ENCODE measurements at places on chromosomes 12 and 14.

GRCh38 chr12:78036874-78037273, 206.2 kb downstream of the NAV3 start:
- DNase-seq: no peak

DNA sequence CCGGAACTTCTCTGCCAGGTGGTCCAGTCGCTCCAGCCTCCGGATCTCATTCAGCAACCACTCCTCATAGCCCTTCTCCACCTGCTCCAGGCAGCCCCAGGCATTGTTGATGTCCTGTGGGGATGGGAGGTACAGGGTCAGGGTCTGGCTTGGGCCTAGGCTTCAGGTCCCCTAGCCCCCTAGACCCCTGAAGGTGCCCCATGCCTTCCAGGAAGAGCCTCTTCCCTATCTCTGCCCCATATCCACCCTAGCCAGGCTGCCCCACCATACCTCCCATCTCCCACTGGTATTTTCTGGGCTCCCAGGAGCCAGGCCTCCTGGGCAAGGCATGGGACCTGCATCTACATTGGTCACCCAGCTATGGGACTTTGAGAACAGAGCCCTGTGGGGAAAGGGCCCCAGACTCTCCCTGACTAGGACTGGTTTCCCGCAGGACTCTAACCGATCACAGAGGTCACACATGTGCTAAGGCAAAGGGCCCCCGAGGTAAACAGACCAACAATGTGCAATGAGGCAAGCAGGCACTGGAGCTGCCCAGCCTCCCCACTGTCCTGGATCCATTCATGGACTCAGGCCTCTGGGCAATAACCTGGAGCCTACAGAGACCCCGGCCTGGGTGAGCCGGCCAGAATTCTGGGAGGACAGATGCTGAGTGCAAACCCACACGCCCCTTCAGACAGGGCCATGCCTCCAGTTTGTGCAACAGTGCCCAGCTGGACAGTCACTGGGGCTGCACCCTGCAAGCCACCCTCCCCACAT, 88.8 kb downstream of the ACTN1 start:
- no peak for DNase-seq

DNA sequence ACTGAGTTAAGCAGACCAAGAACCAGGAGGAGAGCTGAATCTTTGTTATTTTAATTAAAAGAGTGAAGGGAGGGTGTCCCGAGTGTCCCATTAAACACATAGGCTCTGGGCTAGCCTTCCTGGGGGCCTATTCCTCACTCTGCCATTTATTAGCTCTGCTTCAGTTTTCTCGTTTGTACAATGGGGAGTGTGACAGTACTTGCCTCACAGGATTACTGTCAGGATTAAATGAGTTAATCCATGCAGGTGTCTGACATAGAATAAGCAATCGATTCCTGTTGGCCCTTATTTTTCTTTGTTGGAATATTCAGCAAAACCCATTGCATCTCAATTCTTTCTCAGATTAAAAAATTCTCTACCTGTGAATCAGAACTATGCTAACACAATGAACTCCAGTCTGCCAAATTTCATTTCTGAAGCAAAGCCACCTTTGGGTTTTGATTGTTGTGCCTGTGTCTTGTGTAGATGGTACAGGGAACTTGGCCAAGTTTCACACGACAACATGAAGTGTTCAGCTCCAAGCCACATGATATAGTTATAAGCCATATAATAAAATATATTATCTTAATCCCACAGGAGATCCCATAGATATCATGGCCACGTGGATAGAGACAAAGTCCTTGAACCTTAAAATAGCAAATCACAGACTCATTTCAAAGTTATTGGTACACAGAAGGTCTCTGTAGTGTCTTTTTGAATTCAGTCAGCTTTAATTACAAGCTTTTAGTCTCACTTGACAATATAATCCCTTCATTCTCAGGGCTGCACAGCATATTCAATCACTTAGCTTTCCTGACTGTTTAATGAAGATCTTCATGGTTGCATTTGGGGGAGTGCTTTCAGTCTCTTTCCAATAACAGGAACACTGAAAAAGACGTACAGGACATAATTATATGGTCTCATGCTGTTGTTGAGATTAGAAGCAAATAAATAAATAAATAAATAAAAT, 34.4 kb upstream of the CRY1 start:
- no peak for DNase-seq

DNA sequence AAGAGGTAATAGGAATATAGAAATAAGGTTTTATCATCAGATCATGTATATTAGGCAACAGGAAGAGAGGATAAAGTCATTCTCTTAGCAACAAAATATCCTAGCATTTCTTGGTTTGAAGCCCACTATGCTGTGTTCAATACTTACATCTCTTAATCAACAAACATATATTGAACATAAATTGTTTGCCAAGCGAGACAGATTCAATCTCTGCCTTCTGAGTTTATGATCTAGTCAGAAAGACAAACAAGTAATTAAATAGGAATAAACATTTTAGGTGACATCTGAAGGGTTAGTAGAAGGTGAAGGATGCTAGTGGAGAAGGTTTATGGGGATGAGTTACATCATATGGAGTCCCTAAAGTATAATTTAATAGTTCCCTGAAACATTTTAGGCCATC, 54.8 kb downstream of the PPHLN1 start:
- DNase-seq: no peak

DNA sequence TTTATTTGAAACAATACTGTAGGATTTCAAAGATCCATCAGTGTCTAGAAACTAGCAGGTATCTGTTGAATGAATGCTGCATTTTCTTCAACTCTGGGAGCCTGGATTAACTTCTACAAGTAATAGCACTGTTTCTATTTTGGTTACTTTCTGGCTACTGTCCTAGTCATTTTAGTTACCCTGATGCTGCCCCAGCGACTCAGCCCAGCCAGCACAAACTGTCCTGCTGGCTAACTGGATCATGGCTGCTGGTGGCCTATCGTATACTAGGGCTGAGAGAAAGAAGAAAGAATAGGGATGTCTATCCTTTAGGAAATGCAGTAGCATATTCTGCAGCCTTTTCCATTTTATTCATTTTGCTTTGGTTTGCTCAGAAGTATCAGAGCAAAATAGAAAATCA, 53.9 kb downstream of the NTN4 start:
- no peak for DNase-seq

DNA sequence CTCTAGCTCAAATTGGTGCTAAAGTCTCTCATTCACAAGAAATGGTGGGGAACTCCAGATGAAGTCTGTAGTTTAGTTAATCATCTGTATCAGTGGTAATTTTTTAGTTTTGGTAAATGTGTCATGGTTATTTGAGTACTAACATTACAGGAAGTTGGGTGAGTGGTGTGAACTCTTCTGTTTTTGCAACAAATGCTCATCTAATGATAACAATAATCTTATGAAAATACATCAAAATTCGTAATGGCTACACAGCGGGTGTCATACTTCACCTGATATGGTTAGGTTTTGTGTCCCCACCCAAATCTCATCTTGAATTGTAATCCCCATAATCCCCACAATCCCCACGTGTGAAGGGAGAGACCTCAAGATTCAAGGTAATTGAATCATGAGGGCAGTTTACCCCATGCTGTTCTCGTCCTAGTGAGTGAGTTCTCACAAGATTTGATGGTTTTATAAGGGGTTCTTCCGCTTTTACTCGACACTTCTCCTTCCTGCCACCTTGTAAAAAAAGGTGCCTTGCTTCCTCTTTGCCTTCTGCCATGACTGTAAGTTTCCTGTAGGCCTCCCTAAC, 209.3 kb upstream of the FOXN3 start:
- no peak for DNase-seq

DNA sequence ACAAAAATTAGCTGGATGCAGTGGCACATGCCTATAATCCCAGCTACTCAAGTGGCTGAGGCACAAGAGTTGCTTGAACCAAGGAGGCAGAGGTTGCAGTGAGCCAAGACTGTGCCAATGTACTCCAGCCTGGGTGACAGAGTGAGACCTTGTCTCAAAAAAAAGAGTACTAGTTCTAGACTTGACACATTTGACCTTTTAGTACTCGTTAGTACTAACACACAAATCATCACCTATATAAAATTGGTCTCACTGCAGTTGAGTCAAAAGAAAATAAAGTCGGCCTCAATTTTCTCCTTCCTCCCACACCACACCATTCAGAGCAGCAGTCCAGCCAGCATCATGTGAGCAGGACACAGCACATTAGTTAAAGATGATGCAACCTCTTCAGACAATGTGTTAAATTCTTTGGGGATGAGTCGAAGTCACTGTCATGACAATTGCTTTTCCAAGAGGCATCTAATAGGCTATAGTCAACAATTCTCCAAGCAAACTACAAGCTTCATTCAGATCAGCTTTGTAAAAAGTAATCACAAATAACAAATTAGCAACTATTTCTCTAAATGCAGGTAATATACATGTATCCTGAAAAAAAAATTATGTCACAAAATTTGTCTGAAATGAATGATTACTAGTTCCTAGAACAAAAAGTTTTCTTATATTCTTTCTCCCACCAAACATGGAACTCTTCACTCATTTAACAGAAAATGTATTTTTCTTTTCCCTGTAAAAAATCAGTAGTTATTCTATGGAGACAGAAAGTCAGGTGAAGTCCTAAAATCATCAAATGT, 55.6 kb downstream of the CLIP1 start:
- no peak for DNase-seq

GRCh38 chr14:39247256-39247655, 13.5 kb downstream of the MIA2 start:
- DNase-seq: no peak

DNA sequence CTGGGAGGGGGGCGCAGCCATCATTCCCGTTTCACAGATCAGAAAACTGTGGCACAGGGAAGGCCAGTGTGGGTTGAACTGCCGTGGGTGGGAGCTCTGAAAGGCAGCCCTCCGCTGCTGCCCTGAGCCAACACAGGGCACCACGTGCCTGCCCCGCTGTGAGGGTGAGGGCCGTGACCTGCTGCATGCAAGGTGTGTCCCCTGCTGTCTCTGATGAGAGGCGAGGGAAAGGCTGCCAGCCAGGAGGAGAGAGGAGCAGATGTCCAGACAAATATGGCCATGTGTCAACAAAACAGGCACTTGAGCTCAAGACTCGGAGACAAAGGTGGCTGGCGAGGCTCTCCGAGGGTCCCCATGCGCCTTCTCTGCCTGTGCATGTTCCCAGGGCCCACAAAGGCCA, 108.8 kb downstream of the RBM19 start:
- no peak for DNase-seq

DNA sequence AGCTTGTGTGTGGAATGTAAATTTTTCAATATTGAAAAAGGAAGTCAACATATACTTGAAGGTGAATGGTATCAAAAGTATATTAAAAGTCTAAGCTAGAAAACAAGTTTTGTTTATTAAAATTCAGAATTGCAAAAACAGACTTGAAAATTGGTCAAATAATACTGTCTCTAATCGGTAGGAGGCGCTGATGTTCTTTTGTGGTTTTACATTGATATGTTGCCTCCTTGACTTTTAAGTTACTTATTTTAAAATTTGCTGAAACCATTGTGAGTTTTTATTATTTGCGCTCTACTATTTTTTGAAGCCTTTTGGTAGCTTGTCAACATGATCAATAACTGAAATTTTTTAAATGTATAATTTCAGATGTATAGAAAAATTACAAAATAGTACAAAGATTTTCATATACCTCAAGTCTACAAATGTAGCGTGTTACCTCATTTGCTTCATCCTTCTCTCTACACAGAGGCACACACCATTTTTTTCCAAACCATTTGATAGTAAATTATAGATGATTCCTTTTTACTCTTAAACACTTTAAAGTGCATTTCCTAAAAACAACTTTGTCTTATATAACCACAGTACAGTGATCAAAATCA, 6.9 kb downstream of the RTRAF start:
- no peak for DNase-seq

GRCh38 chr14:63773504-63773903, 45.6 kb upstream of the SGPP1 start:
- no peak for DNase-seq

DNA sequence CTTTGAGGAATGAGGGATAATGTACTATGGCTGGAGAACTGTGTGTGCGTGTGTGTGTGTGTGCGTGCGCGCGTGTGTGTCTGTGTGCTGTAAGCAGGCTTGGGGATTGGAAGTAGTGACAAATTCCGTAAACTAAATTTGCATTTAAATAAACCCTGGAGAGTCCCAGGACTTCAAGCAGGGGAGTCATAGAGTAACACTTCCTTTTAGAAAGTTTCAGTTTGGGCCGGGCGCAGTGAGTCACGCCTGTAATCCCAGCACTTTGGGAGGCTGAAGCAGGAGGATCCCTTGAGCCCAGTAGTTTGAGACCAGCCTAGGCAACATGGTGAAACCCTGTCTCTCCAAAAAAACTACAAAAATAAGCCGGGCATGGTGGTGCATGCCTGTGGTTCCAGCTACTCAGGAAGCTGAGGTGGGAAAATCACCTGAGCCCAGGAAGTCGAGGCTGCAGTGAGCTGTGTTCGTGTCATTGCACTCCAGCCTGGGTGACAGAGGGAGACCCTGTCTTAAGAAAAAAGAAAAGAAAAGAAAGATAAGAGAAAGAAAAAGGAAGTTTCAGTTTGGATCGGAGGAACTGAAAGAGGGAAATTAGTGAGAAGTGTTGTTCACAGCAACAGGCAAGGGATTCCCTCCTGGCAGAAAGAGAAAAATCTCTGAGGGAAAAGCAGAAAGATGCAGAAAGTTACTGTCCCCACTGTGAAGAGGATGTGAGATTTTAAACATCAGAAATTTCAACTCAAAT, 222.7 kb upstream of the SOX5 start:
- no peak for DNase-seq

- DNase-seq: no peak
Observed at GRCh38 chr14:103688906-103689902, 26.0 kb downstream of the XRCC3 start.

DNA sequence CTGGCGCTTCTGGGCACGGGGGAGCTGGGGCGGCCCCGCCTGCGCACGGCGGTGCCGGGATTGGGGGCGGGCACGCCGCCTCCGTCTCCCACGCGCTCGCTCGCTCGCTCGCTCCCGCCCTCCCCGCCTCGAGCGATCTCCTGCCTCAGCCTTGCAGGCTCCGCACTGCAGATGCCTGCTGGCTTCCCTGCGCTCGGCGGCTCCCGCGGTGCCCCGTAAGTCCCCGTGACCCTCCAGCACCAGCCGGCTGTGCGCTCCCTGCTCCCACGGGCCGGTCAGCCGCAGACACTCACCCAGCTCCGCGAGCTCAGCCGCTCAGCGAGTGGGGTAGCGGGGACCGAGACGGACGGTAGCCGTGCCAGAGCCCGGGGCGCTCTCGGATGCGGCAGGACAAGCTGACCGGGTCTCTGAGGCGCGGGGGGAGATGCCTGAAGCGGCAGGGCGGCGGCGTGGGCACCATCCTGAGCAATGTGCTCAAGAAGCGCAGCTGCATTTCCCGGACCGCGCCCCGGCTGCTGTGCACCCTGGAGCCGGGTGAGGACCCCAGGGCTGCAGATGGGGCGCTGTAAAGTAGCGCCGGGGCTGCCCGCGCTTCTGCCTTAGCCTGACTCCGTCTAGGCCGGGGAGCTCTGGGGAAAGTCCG, at the start of gene TBC1D30:
Gene TBC1D30 (plus strand): TSS at position 148 of the 643 bp plus-strand sequence. CDS start 233 bp downstream, at position 381.
- DNase-seq: peak; percentile 80

DNA sequence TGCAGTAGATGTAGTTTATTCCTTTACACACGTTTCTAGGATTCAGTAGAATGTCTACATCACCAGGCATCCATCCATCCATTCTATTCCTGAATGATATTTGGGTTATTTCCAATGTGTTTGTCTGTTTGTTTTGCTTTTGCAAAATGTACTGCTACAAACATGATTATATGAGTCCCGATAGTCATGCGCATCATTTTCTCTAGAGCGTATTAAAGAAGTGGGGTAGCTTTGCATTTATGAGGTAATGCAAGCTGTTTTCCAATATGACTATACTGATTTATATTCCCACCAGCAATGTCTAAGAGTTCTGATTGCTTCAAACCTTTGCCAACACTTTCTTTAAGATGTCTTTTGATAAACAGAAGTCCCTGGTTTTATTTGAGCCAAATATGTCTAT, 253.2 kb downstream of the NOVA1 start:
- no peak for DNase-seq

Data from SK-N-SH (cell line).